ENCODE measurements at places on chromosomes 4 and X.

DNA sequence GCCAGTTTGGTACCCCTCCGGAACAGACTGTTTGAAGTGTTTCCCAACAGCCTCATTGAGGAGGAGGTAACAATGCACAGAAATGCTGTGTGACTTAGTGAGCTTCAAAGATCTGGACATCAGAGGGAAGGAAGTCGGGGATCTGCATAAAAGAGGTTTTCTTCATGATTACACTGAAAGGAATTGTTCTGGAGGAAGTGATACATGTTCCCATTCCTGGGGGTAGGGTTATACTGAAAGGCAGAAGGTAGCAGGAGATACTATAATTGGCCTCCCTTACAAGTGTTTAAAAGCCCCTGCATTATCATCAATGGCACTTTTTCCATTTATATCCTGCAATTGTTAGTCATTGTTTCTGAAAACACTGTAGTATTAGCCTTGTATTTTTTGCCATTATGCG lies 94.0 kb upstream of the DKK2 start:
- no peak for DNase-seq

GRCh38 chrX:153596981-153597750 lies 1.8 kb downstream of the CCNQ start:
- no peak for DNase-seq

DNA sequence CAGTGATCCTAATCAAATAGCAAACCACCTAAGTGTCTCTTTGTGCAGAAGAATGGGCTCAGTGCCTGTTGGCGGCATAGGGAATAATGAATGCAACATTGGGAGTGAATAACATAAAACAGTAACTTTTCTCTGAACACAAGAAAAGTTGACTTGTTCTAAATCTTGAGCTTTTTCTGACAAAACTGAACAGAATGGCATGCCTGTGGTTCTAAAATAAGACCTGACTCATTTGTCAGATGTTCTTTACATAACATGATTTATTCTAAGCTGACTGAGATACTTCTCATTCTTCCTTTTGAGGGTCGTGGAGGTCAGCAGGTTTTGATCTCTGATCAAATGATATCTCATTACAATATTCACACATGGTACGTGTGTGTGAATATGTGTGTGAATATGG lies 165.4 kb upstream of the WDR1 start:
- no peak for DNase-seq

- DNase-seq, result no peak
These were observed 51.6 kb upstream of the SETD7 start for GRCh38 chr4:139607502-139608060.

- no peak for DNase-seq
These were observed 294.8 kb downstream of the TENM3 start for GRCh38 chr4:182538031-182538430.

Data from epithelial cell of proximal tubule (primary cell).